ENCODE measurements at places on chromosomes 3 and 15. TPM values are rescaled to one million over a fixed set of nuclear protein-coding genes. Genes with fewer than 3 reads are reported as not detected.
A peak's percentile ranks its signal among the peaks of the same experiment; 100 is the strongest.

DNA sequence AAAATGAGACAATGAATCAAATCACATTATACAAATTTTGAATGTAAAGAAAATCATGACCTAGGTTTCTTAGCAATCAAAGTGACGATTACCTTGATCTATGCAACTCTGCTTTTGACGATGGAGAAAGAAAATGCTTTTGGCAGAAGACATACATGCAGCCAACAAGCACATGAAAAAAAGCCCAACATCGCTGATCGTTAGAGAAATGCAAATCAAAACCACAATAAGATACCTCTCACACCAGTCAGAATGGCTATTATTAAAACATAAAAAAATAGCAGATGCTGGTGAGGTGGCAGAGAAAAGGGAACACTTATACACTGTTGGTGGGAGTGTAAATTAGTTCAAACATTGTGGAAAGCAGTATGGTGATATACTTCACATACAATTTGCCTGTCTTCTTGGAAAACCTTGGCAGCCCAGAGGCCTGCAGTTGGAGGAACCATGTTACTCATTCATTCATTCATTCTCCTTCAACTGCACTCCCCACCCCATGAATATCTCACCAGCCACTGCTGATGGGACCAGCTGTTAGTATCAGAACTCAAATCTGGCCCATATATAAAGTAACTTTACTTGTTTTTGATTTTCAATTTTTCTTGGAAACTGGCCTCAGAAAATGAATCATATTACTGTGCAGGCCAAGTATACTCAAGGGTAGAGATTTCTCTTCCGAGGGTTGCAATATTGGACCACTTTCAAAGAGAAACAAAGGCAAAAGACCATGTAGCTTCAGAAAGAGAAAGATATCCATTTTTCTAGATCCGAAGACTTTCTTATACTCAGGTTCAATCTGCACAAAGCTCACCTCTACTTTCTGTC, 358.6 kb upstream of the ARHGEF26 start:
- no peak for DNase-seq

GRCh38 chr3:46049093-46049492, 21.8 kb upstream of the XCR1 start:
- DNase-seq: no peak

Gene CFAP91
- 0.22 TPM for total RNA-seq

GRCh38 chr15:96343113-96344059, 12.9 kb downstream of the NR2F2 start:
- peak; percentile 79 for DNase-seq

Gene MUC20
- total RNA-seq: under 0.01 TPM

Gene AGTR1
- not detected for total RNA-seq

DNA sequence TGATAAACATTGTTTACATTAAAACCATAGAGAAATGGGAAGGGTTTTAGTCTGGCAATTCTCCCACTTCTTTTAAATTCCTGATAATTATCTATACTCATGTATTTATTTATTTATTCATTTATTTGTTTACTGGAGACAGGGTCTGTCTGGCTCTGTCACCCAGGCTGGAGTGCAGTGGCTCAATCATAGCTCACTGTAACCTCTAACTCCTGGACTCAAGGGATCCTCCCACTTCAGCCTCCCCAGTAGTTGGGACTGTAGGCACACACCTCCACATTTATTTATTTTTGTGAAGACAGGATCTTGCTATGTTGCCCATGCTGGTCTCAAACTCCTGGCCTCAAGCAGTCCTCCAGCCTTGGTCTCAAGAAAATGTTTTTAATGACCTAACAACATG, 2.5 kb upstream of the AEN start:
- no peak for DNase-seq

Gene SPSB4
- under 0.01 TPM for total RNA-seq

Gene ZNF502
- 2.6 TPM for total RNA-seq

Gene FSD2
- not detected for total RNA-seq

- DNase-seq: no peak
Measured at GRCh38 chr3:76387000-76387399, 601.7 kb upstream of the ZNF717 start.

DNA sequence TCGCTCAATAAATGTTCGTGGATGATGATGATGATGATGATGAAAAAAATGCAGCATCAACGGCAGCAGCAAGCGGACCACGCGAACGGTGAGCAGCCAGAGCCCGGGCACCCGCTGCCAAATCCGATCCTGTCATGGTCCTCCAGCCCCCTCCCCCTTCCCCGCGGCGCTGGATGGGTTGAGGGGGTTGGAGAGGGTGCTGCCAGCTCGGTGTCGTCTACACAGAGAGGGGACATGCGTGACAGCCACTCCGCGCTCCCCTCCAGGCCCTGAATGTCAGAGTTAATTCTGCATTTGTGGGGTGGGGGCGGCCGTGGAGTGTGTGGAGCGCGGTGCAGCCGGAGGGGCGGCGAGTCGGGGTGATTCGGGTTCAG, 722 bp downstream of the CACNA1D start:
- no peak for DNase-seq

Gene CACNA2D3
- total RNA-seq: not detected

Gene SUSD5
- under 0.01 TPM for total RNA-seq

- DNase-seq: no peak
Measured at GRCh38 chr3:71088742-71089141, 494.8 kb downstream of the FOXP1 start.

Gene GABRB3
- total RNA-seq: 0.40 TPM

GRCh38 chr3:49705390-49705960, 14.0 kb downstream of the AMIGO3 start:
- no peak for DNase-seq

DNA sequence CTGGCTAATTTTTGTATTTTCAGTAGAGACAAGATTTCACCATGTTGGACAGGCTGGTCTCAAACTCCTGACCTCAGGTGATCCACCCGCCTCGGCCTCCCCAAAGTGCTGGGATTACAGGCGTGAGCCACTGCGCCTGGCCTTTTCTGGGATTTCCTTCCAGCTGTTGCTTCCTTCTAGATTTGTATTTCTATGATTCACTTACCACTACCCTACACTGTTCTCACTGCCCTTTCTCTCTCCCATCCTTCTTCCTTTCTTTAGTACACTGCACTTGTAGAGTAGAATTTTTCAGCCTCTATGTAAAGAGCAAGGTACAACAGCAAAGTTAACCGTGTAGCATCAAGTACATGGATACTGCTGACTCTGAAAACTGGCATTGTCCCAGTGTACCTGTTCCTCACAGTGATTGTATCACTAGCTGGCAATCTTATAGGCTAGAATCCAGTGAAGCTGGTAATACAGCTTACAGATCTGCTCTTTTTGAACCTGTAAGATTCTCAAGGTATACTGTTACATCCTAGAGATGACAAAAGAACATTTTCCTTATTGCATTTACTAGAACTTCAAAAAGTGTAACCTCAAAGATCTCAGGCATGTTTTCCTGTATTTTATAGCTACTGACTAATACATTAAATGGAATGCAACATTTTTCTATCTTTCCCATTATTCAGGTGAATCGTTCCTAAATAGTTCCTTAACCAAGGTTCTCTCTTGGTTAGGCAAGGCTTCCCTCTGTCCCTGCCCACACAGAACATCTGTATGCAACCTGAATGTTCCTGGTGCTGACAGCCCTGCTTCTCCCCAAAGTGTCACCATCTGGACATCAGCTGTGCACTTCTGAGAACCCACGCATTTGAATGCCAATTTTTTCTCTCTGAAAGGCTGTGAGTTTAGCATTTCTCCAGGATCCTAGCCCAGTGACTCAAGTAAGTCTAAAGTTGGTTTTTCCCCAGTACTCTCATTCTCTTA, 74.1 kb upstream of the RAP2B start:
- DNase-seq: no peak

GRCh38 chr3:99716463-99716995, 78.1 kb downstream of the COL8A1 start:
- DNase-seq: no peak

GRCh38 chr15:98196371-98196770, 235.9 kb downstream of the ARRDC4 start:
- no peak for DNase-seq

Gene KLHL6
- under 0.01 TPM for total RNA-seq

GRCh38 chr3:180138871-180139270, 102.1 kb upstream of the PEX5L start:
- DNase-seq: no peak

Gene LINGO1
- 0.22 TPM for total RNA-seq

DNA sequence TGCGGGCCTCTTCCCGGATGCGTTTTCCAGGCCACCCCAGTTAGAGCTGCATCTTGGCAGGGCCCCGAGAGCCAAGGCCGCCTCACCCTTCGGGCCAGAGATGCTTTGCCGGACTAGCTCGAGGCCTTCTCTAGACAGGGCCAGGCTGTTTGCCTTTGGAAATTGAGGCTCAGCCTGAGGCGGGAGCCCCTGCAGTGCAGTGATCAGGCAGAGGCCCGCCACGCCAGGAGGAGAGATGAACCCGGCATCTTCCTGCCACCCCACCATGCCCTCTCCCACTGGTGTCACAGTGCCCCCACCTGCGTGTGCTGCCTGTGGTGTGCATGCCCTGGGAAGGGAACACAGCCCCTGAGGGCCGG, 8.9 kb upstream of the ROPN1B start:
- DNase-seq: no peak

Gene TOPBP1
- 20.4 TPM for total RNA-seq

GRCh38 chr3:189132839-189133238, 38.9 kb upstream of the TPRG1 start:
- DNase-seq: no peak

- no peak for DNase-seq
Measured at GRCh38 chr3:195063581-195064193, 207.3 kb downstream of the XXYLT1 start.

Gene CCDC54
- not detected for total RNA-seq

GRCh38 chr3:38634111-38634510, 15.4 kb downstream of the SCN5A start:
- peak; percentile 91 for DNase-seq

Gene PAQR5
- total RNA-seq: not detected

DNA sequence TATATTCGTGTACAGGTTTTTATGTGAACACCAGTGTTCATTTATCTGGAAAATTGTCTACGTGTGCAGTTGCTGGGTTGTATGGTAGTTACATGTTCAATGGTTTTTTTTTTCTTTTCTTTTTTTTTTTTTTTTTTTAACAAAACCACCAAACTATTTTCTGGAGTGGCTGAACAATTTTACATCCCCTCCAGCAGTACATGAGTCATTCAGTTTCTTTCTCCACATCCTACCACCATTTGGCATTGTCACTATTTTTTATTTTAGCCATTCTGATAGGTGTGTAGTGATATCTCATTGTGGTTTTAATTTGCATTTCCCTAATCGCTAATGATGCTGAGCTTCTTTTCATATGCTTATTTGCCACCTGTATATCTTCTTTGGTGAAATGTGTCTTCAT, 256.3 kb upstream of the EOMES start:
- DNase-seq: no peak

- DNase-seq: no peak
Measured at GRCh38 chr3:59237121-59237520, 187.3 kb upstream of the CFAP20DC start.

Gene SCN11A
- under 0.01 TPM for total RNA-seq

Gene CCR3
- not detected for total RNA-seq

Gene CELSR3
- 0.22 TPM for total RNA-seq

Data from lung microvascular endothelial cell (primary cell).